Anterior cingulate cortex (tissue), 58 donors: ENCODE measurements at places on chromosomes 6 and 20.
A peak's percentile ranks its signal among the peaks of the same experiment; 100 is the strongest.

GRCh38 chr6:85923013-85923430 is 280.3 kb upstream of the SYNCRIP start:
- DNase-seq, result peak; percentile 20

- no peak for DNase-seq
Observed at GRCh38 chr6:148053209-148053608, 289.4 kb upstream of the SASH1 start.

DNA sequence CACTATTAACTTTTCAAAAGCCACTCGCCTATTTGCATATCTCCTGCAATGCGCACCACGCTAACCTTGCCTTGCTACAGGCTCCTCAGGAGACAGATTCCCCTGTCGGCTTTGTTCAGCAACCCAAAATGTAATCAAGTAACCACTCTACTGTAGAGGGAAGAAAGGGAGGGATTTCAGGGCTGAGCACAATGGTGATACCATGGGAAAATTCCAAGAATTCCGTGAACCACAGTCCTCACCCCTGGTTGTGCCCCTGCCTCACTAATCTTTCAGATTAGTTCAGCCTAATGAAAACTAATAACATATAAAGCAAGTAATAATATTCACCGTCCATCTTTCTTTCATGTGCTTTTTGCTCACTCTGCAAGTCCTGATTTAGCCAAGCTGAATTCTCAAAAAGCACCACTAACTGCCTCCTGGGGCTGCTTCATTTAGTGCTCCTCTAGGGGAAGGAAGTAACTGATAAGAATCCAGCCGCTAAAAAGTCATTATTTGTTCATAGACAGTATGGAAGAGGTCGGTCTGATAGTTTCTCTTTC is 6.6 kb downstream of the CITED2 start:
- no peak for DNase-seq

DNA sequence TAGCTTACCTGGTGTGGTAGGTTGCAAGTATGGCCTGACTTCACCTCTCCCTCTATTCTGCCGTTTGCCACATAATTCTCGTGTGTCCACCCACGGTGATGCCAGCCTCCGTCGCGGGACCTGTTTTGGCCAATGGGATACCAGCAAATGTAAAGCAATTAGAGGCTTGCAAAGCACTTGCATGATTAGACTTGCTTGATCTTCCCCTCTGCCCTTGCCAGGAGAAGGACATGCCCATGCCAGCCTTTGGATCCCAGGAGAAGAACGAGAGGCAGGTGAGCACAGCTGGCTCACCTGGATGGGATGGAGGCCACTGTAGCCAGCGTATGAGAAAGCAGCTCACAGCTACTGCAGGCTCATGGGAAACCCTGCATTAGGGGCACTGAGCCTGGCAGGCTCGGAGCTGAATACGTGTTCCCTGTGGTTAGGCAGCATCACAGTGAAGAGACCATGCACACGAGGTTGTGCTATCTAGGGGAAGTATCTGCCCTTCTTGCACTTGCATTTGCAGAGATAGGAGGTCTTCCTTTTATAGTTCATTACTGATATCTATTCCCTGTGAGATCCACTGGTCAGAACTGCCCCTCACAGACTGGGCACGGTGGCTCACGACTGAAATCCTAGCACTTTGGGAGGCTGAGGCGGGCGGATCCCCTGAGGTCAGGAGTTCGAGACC is 62.4 kb downstream of the TMEM242 start:
- no peak for DNase-seq

GRCh38 chr6:33000055-33000454 is 9.3 kb downstream of the HLA-DOA start:
- no peak for DNase-seq

DNA sequence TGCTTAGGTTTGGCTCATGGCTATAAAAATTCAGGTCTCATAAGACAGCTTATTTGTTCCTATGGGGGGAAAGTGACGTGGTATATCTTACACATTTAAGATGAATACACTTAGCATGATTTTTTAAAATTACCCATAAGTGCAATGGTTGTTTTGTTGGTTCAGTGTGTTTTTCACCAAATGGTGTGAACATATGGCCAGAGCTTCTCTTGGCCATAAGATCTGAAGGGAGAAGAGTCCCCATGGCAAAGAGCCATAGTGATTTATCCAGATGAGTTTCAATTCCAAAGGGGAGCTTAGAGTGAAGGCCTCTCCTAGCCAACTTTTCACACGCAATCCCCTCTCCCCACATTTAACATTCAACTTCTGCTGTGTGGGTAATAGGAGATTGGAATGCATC is 107.6 kb downstream of the TMEM242 start:
- DNase-seq, result no peak

DNA sequence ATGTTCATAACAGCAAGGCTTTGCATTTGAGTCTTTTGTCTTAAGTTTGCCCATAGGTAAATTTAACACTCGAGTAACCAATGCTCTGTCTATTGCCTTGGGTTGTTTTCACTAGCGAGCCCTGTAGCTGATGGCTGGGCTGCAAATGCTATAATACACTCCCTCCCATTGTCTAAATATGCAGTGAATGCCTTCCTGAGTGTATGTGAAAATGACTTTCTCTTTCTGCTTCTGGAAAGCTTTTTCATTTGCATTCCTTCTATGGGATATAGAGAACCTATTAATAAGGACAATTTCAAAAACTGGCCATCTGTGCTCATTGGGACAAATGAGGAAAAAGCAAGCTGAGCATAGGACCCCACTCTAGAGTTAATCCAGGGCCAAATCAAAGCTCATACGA is 156.5 kb upstream of the FBXL4 start:
- DNase-seq, result no peak

DNA sequence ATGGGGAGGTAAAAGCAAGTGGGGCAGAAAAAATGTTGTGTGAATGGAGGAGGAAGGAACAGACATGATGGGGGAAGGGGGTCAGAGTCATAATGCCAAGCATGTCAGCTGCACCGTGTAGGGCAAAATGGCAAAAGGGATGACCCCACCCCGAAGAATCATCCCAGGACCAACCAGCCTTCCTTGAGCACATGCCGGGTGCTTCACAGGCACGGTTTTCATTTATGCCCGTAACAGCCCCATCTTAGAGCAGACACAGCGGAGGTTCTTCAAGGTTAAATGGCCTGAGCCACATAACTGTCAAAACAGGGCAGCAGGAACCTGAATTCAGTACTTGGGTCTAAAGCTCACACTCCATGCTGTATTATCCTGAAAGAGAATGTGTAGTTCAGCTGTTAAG is 322.2 kb downstream of the ZFAND3 start:
- no peak for DNase-seq

DNA sequence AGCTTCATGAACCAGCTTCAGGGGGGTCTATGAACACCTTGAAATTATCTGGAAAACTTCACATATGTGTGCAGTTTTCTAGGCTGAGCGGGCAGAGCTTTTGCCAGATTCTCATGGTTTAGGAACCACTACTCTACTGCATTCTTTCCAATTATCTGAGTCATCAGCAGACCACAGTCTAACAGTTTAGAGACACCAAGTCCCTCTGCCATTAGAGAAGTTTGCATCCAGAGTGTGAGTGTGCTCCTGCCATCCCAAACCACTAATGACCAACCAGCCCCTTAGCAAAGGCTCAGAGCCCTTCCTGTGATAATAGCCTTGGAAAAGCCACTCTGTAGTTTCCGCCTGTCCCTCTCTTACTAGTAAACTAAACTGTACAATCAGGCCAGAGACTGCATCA is 96.8 kb downstream of the PHACTR1 start:
- DNase-seq, result no peak

- no peak for DNase-seq
Observed at GRCh38 chr20:40769677-40770285, 80.7 kb upstream of the MAFB start.

GRCh38 chr20:16434062-16434664 is 139.1 kb downstream of the KIF16B start:
- no peak for DNase-seq

DNA sequence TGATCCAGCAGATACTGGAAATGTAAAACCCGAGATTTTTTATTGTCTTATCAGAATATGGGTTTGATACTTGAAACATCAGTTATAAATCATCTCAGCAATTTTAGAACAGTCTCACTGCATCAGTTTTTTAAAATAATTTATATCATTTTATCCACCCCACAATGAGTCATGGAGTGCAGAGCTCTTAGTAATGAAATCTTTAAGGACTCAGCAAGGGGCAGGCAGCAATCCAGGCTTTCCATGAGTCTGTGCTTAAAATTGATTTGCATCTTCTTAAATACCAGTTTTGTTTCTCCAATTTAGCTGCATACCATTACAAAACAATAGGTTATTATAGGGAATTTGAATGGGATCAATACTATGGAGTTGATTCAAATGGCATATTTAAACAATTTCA is 832.3 kb downstream of the C6orf118 start:
- DNase-seq, result no peak

DNA sequence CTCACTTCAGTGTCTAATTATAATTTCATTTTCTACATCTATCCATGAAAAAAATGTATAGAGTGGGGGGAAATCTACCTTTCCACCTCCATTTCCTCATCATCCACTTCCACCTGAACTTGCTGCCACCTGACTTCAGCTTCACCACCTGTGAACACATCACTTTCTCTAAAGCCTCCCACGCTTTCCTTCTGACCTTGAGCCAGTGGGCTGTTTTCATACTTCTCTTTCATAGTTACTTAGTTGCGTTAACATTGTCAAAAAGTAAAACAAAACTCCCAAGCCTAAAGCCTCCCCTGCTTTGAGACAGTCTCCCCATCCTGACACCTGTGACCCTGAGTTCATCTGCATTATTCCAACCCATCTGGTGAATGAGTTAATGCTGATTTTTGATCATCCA is 47.3 kb downstream of the KLHL31 start:
- DNase-seq, result no peak

DNA sequence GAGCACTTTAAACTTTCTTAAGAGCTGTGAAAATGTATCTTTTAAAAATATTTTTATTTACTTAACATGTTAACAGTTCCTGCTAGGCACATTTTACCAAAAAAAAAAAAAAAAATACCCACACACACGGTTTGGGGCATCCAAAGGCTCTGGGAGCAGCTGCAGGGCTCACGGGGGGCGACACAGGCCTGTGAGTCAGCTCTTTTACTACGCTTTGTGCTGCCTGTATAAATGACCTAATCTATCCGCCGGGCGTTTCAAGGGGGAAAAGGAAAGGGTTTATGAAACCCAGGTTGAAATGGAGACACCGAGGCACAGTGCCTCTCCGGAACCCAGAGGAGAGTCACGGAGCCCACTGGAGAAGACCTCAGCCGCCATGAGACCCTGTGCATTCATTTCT is 40.4 kb downstream of the DLL1 start:
- no peak for DNase-seq

DNA sequence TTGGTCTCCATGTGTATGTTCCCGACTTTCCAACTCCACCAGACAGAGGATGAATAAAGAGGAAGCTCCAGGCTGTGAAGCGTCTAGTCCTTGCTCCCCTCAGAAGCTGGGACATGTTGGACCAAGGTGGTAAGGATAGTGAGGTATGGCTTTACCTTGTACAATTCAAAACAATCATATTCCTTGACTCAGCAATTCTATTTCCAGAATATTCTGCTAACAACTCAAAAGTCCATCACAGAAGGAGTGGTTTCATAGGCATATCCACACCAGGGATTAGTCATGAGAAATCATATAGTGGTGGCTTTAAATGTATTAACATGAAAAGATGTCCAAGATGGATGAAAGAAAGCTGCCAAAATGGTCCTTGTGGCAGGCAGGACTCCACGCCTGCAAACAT is 19.8 kb downstream of the FKBP1A start:
- DNase-seq, result no peak

DNA sequence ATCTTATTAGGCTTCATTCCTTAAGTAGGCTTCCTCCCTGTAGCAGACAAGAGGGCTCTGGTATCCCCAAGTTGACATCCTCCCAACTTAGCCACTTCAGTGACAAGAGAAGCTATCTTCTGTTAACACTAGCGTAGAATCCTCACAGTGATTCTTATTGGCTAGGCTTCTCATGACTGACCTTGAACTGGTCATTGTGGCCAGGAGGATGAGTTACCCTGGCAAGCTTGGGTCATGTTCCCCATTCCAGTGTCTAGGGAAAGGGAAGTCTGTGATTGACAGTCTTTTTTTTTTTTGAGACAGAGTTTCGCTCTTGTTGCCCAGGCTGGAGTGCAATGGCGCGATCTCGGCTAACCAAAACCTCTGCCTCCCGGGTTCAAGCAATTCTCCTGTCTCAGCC is 7.1 kb downstream of the CDKAL1 start:
- DNase-seq, result no peak

GRCh38 chr20:52279706-52280105 is 88.1 kb upstream of the ZFP64 start:
- no peak for DNase-seq

GRCh38 chr6:79670789-79671188 is 39.7 kb downstream of the SH3BGRL2 start:
- no peak for DNase-seq

GRCh38 chr20:51884561-51884960 is 82.2 kb upstream of the SALL4 start:
- no peak for DNase-seq

DNA sequence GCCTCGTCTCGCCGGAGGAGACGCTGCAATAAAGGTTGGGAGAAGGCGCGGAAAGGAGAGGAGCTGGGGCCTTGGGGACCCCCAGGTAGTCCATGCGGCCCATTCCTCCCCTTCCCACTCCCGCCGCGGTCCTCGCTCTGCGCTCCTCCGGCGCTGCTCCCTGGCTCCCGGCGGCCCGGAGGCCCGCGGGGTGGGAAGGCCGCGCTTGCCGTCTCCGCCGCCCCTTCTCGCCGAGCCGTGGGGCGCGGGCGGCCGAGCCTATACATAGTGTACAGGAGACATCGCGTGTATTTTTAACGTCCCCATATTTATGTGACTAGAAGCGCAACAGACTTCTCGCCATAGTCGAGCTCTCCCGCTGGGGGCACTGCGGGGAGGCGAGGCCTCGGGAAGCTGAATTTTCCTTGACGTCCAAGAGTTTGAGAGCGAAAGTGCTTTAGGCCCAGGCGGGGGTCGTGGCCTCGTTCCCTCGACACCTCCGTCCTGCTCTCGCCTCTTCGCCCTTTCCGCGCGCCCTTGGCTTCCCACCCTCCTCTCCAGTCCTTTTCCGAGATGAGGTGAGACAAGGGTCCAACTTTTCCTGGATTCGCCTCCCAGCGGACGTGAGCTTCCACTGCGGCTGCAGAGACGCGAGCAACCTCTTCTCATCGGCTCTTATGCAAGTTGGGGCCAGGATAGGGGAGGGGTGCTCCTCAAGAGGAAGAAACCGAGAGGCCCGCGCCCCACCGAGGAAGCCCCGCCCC is 29.0 kb downstream of the SLC12A5 start:
- DNase-seq, result no peak

- DNase-seq, result no peak
Observed at GRCh38 chr6:3882866-3883265, 33.7 kb downstream of the FAM50B start.

- no peak for DNase-seq
Observed at GRCh38 chr6:45696738-45697137, 318.9 kb downstream of the CLIC5 start.
